Cortex of kidney (tissue), 1 donor: ENCODE measurements at places on chromosomes 1 and 21.

- DNase-seq = no peak
Measured at GRCh38 chr1:164660775-164661174, 101.8 kb downstream of the PBX1 start.

DNA sequence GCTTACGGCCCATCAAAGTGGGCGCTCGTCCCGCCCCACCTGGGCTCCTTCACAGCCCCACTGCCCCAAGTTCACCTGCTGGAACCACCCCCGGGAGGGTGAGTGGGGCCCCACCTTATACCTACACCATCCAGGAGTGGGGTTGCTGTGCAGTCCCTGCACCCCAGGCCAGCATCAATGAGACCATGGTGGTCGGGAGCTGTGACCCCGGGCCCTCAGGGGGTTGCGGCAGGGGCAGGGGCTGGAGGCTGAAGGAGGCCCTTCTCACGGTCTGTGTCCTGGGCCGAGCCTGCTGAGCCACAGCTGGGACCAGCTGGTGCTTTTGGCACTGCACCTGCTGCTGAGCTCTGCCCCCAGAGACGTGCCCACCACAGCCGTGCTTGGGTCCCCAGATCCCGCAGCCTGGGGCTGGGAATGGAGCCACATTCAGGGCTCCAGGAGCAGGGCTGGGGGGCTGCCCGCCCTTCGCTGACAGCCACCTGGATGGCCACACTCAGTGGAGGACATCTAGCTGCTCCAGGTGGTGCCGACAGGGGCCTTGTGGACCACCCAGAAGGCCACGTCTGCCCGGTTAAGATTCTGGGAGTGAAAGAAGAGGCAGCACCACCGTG, 17.4 kb downstream of the ACTRT2 start:
- no peak for DNase-seq

GRCh38 chr1:40936931-40937339, 42.6 kb upstream of the CTPS1 start:
- no peak for DNase-seq

- DNase-seq = no peak
Measured at GRCh38 chr21:44687671-44688070, 5.7 kb upstream of the KRTAP12-1 start.

DNA sequence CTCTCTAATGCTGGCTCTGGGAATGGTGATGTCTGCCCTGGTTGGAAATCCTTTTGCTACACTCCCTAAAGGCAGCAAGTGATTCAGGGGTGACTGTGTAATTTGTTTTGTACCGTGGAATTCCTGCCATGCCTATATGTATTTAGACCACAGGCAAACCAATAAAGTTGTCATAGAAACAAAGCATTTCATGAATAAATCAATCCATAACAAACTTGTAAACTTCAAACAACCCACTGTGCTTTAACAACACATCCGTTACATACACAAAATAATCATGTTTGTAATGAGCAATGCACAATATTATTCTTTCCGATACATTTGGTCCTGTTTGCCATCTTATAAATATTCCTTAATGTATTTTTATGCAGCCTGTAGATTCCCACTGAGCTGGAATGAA, 330.3 kb upstream of the SNX7 start:
- DNase-seq = no peak

DNA sequence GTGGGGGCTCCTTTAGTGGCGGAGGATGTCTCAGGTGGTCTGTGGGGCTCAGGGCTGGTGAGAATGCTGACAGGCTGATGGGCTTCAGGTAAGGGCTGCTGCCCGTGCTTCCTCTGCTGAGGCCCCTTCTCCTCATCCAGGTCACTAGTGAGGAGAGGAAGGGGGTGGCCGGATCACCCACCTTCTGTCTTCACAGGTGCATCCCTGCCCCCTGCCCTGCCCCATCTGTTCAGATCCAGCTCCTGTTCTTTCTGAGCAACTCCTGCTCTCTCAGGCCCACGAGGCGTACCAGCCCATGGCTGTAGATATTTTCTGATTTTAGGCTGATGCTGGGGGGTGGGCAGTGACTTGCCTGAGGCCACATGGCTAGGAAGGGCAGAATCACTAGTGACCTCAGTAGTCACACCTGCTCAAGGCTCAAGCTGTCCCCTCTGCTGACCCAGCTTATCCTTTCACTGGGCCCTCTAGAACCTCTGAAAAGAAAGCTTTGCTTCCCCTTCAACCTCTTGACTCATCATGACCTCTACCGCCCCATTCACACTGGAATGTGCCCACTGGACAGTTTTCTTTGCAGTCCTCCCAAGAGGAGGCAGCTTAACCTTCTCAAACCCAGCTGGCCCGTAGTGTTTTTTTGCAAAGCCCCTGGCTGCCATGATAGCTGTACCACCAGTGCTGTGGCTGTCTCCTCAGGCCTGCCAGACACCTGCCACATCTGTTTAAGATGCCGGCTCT, 14.8 kb downstream of the DCST2 start:
- DNase-seq = no peak

DNA sequence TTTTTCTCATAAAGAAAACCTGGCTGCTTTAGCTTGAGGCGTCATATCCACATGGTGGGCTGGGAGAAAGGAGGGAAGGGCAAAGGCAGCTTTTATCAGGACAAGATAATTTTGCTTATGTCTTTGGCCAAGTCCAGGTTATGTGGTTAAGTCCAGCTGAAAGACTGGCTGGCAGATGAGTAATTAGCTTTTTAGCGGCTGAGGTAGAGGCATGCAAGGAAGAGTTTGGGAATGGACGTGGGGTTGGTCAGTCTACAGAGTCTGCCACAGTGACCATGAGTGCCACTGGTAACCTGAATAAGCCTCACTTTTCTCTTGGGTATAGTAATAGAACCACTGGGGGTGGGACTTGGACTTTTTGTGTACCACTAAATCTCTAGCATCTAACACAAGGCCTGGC, 39.8 kb downstream of the NEK7 start:
- no peak for DNase-seq

- no peak for DNase-seq
Measured at GRCh38 chr1:26321315-26322041, 3.7 kb downstream of the CD52 start.

- no peak for DNase-seq
Measured at GRCh38 chr1:22792396-22793160, 81.9 kb downstream of the EPHB2 start.

- DNase-seq = no peak
Measured at GRCh38 chr1:199305053-199305452, 666.2 kb downstream of the PTPRC start.

GRCh38 chr1:31600641-31601040, 16.8 kb upstream of the HCRTR1 start:
- DNase-seq = no peak

DNA sequence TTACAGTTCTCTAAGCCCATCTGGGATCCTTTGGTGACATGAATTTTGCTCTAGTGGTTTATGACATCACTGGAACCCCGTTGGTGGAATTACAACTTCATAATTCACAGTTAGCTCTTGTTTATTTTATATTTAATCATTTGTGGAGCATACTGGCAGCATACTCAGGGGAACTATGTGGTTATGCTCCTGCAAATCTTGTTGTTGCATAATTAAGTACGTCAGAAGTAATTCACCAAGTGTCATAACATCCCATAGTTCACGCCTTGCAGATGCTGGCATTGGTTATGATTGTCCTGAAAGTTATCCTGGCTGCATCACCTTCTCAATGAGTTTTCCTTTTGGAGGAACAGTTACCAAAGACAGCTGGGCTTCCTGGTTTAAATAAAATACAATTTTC, 16.5 kb downstream of the PRRX1 start:
- DNase-seq = no peak

GRCh38 chr1:167136191-167136614, 42.3 kb downstream of the STYXL2 start:
- DNase-seq = no peak

GRCh38 chr21:15768045-15768601, 38.3 kb downstream of the USP25 start:
- no peak for DNase-seq

DNA sequence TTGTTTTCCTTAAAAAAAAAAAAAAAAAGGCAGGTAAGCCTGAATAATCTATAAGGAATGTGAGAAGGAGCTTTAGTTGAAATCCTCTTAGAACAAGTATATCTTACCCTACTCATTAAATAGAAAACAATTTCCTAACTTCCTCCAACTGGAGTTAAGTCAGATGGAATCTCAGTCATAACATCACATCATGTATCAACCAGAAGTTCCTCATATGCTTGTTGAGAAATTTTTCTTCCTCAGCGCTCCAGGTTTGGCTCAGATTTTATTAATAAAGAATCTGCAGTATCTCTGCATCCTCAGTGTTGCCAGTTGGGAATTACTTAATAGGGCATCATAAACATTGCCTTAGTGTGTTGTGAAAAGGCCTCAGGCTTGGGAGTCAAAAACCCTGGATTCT, 37.6 kb downstream of the DUSP10 start:
- DNase-seq = no peak

GRCh38 chr1:96918406-96918805, 196.8 kb downstream of the PTBP2 start:
- no peak for DNase-seq

- DNase-seq = no peak
Measured at GRCh38 chr1:63704443-63704842, 69.4 kb upstream of the ROR1 start.

DNA sequence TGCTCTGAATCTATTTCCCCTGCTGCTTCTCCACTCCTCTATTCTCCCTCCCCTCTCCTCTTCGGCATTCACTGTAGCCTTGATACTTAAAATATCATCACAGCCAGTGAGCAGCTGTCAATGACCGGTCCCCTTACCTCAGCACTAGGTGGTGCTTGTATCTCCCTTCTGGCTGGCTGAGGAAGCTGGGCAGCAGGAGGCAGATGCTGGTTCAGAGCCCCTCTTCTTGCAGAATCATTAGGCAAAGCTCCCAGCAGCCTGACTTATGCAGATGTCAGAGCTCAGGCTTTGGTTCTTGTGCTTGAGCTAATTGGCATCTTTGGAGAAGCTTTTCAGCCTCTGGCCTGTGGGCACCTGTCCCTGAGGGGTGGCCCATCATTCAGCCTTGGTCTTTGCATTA, 31.9 kb upstream of the KCNA2 start:
- no peak for DNase-seq

DNA sequence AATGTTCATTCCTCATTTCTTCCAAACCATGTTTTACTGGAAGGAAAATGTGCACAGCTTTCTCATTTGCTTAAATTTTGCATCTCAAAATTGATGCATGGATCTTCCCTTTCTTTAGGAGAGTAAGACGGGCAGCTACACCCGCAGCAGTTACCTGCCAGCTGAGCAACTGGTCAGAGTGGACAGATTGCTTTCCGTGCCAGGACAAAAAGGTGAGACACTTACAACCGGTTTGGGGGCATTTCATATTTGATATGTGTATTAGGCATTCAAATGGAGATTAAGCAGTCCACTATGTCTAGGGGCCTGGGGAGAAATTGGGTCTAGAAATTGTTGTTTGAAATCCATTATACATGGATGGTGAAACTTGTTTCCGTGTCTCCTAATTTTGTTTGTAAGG, 12.9 kb downstream of the C8A start:
- no peak for DNase-seq

GRCh38 chr1:9233241-9233941, 1.2 kb upstream of the H6PD start:
- DNase-seq = no peak

DNA sequence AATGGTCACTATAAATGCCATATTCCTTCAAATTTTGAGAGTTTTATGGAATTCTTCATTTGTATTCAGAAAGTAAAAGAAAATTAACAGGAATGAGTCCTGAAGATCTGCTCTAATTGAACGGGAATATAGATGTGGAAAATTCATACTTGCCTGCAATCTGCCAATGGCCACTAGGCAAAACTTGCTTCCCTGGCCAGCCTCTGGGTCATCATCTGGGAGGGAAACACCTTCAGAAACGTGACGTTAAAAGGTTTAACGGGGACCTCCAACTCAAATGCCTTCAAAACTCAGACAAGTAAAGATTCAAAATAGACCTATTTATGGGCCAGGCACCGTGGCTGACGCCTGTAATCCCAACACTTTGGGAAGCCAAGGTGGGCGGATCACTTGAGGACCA, 21.7 kb upstream of the CTSK start:
- no peak for DNase-seq

DNA sequence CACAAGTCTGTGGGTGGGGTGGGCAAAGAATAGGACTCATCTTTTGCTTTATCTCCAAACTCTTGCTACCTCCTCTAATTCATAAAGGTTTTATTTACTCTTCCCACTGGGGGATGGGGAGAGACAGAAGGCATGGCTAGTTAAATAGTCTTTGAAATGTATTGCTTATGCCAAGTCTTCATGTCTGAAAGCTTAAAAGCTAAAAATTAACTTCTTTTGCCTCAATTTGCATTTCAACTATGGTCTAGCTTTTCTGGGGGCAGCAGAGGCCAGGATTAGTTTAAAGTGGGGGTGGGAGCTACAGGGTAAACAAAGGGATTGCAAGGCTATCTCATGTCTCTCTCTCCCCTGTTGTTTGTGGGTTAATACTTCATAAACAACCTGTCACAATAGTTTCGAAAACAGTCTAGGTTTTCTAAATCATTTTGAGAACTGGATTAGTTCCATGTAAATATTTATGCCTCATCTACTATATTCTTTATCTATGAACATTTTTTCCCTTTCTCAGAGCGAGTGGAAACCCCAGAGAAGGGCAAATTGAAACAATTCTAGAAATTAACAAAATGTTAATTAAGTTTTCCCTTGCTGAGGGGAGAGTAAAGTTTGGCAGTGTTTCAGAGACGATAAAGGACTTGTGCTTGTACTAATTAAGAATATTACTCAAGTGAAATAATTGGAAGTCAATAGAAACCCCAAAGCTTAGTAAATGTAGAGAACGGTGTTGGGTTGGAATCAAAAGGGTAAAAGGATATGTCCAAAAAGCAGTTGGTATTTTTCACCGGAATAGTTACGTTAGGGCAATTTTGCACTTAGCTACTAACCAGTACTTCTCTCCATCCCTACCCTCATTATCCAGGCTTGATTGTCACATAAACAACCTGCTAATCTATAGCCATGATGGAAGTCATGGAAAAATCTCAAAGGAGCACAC, 182.2 kb downstream of the GIPC2 start:
- no peak for DNase-seq

DNA sequence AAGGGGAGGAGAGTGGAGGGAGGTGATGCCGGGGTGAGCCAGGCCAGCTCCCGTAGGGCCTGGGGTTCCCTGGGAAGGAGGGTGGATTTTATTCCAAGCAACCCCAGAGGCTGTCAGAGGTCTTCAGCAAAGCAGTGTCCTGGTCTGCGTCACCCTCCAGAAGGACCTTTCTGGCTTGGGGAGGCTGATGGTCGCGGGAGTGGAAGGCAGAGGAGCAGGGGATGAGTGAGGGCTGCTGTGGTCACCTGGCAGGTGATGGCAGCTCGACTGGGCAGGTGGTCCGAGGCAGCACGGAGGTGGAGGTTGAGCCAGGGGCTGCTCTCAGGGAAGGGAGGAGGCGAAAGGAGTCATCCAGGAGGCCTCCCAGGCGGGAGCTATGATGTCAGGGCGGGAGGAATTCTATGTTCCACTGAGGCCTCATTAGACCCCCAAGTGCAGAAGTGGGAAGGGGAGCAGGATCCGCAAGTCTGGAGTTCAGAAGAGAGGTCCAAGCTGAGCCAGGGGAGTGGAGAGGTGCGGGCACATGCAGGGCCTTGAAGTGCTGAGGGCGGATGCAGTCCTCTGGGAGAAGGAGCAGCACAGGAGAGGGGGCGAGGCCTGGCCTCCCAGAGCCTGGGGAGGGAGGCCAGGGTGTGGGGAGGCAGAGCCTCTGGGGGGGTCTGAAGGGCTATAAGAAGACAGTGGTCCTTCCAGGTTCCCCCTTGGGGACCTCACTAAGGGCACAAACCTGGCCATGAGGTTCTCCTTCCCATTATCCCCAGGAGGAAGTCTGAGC, 33.3 kb downstream of the BMP8A start:
- no peak for DNase-seq

GRCh38 chr1:31788825-31789256, 24.7 kb upstream of the ADGRB2 start:
- DNase-seq = no peak

GRCh38 chr1:29852248-29852647, 615.9 kb downstream of the PTPRU start:
- DNase-seq = no peak
